ENCODE measurements at places on chromosomes 1 and 21. TPM values are rescaled to one million over a fixed set of nuclear protein-coding genes. Genes with fewer than 3 reads are reported as not detected.

The CELA3B gene
- not detected for total RNA-seq

The CD244 gene
- total RNA-seq, result 1.6 TPM

The GJA8 gene
- not detected for total RNA-seq

The ANGPTL1 gene
- total RNA-seq, result 47.5 TPM

The LIN28A gene
- not detected for total RNA-seq

The PSMB4 gene
- 308 TPM for total RNA-seq

The TFF2 gene
- total RNA-seq, result not detected

The SH2D2A gene
- total RNA-seq, result not detected

The CYP4A22 gene
- not detected for total RNA-seq

Data from skeletal muscle tissue (tissue), 5 donors.